ENCODE measurements at places on chromosomes 1 and 21.
A peak's percentile ranks its signal among the peaks of the same experiment; 100 is the strongest.

GRCh38 chr1:243680860-243681259 lies 169.2 kb downstream of the AKT3 start:
- no peak for DNase-seq

DNA sequence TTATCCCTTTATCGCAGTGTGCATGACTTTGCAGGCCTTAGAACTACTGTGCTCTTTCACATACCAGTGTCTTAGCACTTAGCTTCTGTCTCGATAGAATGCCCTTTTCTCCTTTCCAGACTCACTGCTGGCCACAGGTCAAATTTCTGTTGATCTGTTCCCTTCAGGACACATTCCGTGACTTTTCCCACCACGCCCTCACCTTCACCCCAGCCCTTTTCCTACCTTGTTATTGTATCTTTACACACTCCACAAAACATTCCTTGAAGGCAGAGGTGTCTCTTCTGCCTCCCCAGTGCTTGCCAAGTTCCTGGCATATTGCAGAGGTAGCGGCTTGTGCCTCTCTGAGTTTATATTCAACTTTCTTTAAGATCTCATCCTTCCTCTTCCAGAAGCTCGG lies 3.7 kb upstream of the IGSF9 start:
- DNase-seq = no peak

DNA sequence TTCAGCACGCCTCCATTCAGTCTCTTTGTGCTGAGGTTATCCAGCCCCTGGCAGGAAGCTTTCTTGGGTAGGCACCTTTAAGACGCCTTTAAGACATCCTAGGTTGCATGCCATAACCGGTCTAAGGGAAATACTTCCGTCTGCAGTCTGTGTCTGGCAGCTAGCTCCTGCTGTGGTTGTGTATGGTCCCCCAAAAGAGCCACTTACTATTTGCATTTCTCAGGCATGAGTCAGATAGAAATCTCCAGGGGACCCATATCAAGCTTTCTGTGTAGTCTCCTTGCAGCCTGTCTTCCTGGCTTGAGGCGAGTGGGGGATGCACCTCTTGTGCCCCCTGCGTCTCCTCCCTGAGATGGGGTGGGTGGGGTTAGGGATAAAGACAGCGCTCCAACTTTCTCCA lies 10.0 kb upstream of the RYR2 start:
- DNase-seq = no peak

GRCh38 chr1:169508432-169509338 lies 22.9 kb upstream of the SLC19A2 start:
- DNase-seq = no peak

- no peak for DNase-seq
Observed at GRCh38 chr1:176177764-176178163, 29.3 kb downstream of the COP1 start.

GRCh38 chr1:166166329-166166697 lies 488 bp downstream of the FAM78B start:
- no peak for DNase-seq

GRCh38 chr21:34243562-34243961 lies 120.2 kb upstream of the KCNE2 start:
- no peak for DNase-seq

DNA sequence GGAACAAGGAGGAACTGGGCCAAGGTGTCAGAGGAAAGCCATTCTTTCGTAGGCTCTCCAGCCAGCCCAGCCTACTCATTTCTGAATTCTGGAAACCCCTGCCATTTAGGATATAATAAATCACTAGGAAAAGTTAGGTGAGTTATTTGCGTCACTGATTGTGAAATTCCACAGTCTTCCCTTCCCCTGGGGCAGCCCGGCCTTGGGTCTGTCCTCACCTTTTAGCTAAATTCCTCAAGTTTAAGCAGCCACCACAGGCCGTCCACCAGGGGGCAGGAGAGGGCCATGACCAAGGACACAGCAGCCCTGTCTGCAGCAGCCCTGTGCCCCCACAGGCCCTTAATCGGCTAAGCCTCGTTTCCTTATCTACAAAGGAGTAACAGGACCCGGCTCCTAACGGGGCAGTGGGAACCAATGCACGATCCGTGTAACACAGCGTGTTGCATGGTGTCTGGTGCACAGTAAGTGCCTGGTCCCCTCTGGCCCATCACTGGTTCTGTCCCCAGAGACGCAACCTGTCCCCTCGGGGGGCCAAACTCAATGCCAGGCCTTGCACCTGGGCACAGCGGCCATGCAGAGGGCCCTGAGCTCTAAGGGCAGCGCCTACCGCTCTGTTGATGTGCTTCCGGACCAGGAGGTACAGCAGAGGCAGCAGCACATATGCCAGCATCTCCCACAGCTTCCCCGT lies 18.1 kb downstream of the GPR157 start:
- no peak for DNase-seq

- no peak for DNase-seq
Observed at GRCh38 chr1:224632921-224633321, 16.8 kb downstream of the CNIH3 start.

GRCh38 chr1:58886611-58887010 lies 102.8 kb upstream of the JUN start:
- DNase-seq = no peak

- DNase-seq = peak; percentile 93
Observed at GRCh38 chr1:158149577-158150269, 31.0 kb upstream of the CD1D start.

- no peak for DNase-seq
Observed at GRCh38 chr1:89260042-89260441, 12.6 kb downstream of the GBP5 start.

DNA sequence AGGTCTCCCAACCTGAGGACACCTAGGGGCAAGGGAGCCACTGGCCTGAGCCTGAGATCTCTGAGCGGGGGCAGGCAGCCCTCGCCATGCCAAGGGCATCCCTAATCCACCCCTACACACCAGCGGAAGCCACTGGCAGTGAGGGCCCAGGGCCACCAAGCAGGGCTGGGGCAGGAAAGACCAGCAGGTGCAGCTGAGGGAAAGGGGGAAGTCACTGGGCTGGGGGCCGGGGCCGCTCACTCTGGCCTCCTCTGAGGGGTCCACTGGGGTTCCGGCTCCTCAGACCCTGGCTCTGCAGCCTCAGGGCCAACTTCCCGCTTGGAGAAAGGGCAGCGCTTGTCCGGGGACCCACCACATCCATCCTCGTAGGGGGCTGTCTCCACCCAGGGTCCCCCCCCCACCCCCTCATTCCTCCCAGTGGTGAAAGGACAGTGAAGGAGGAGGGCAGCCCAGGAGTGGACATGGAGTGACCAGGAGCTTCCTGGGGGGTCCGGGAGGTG lies 42.5 kb upstream of the ACTRT2 start:
- no peak for DNase-seq

DNA sequence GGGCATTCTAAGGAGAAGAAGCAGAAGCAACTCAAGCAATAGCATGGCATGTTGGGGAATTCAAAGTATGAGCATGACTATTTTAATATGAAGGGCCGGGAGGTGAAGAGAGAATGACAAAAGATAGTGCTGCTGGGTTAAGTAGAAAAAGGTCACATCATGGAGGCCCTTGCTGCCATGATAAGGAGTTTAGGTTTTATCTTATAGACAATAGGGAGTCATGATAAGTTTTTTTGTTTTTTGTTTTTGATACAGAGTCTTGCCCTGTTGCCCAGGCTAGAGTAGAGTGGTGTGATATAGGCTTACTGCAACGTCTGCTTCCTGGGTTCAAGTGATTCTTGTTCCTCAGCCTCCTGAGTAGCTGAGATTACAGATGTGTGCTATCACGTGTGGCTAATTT lies 3.1 kb downstream of the BNIPL start:
- no peak for DNase-seq

DNA sequence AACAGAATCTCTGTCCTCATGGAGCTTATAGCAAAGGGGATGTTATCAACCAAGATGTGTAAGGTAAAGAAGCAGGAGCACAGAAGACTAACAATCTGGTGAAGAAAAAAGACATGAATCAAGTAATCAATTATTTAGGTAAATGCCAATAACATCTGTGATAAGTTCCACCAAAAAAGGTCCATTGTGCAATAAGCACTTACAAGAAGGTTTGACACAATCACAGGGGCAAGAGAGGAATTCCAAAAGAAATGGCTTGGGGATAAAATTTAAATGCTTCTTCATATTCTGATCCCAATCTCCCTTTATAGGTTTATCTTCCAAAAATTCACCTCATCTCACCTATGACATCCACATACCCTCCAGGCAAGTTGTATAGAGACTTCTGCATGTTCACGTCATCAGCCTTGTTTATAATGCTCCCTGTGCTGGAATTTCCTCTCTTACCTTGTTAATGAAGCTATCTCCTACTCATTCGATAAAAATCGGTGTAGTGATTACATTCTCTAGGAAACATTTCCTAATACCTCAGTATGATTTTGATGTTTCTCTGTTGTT lies 53.6 kb upstream of the DPT start:
- no peak for DNase-seq

GRCh38 chr1:204316164-204316563 lies 43.6 kb downstream of the PLEKHA6 start:
- DNase-seq = no peak

- no peak for DNase-seq
Observed at GRCh38 chr1:154833841-154834240, 36.2 kb downstream of the KCNN3 start.

- peak; percentile 44 for DNase-seq
Observed at GRCh38 chr1:244214009-244214967, 163.2 kb downstream of the ZBTB18 start.

DNA sequence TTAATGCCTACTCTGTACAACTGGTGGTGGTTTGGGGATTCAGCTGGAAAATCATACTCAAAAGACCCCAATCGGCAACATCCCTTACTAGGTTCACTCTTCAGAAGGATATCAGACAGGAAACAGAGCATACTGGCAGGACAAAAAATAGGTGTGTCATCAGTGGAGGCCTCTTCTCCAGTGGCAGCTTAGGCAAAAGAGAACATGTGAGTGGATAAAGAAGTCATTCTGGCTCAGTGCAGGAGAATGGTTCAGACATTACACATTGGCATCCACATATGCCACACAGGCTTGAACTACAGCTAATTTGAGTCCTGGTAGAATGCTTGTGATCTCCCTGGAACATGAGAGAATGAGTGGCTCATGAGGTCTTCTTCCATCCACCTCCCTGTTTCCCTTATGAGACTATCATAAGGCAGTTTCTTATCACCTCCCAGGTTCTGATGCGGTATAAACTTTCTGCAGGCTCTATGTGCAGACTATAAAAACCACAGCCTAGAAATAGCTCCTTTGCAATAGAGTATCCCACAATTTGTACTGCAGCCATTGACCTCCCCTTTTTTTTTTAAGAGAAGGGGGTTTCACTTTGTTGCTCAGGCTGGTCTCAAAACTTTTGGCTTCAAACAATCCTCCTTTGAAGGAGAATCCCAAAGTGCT lies 24.7 kb downstream of the VAMP4 start:
- no peak for DNase-seq
